ENCODE measurements at places on chromosomes 2 and 18. TPM values are rescaled to one million over a fixed set of nuclear protein-coding genes. Genes with fewer than 3 reads are reported as not detected.

- DNase-seq, result no peak
Measured at GRCh38 chr2:240269380-240269779, 128.9 kb upstream of the OTOS start.

- no peak for DNase-seq
Measured at GRCh38 chr2:25548601-25549000, 124.8 kb downstream of the DTNB start.

DNA sequence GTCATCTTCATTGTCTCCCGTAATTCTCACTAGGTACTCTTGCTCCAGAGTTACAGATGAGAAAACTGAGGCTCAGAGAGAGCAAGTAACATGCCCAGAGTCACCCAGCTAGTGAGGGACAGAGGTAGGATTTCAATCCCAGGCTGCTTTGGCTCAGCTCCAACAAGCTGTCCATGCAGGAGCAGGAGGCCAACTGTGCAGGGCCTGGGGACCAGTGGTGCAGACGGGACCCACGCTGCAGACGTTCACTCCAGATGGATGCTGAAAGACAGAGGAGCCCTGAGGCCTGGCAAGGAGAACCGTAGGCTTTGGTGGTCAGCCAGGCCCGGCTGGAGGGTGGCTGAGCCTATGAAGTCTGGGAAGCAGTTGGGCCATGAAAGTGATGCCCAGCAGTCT, 102.6 kb downstream of the MCFD2 start:
- DNase-seq, result no peak

- no peak for DNase-seq
Measured at GRCh38 chr2:63444565-63445288, 143.6 kb downstream of the WDPCP start.

DNA sequence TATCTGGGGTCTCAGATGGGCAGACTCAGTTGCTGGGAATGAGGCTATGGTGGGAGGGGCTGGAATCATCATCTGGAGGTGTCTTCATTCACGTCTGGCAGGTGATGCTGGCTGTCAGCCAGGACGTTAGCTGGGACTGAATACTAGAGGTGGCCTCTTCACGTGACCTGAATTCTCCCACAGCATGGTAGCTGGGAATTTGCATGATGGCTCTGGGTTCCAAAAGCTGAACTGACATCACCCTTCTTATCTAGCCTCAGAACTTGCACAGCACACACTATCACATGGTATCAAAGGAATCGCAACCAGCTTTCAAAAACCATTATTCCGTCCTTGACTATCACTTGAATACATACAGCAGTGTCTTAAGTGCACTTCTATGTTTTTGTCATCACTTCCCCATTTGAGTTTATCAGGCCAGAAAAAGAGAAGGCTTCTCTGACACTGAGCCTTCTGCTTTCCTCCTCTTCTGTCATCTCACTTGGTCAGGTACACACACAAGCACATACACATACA, 53.0 kb upstream of the LRP2 start:
- DNase-seq, result no peak

- no peak for DNase-seq
Measured at GRCh38 chr2:100868083-100868482, 48.1 kb downstream of the NPAS2 start.

GRCh38 chr2:117933884-117934354, 80.0 kb downstream of the CCDC93 start:
- DNase-seq, result no peak

DNA sequence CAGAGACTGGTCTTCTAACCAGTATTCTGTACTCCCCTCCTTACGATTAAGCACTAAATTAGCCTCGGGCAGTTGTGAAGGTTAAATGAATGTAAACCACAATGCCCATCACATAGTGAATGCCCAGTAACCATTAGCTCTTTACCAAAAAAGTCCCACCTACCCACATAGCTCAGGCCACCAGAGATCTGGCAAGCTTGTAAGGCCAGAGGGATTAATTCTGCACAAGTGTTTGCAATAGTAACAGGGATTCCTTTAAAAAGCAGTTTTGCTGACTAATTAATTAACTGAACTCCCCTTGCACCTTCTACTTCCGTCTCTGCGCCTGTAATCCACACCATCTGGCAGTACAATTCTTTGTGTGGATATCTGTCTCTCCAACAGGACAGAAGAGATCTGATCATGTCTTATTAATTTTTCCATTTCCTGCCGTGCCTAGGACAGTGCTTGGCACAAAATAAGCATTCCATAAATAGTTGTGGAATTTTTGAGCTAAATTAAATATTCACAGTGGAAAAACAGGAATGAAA, 36.2 kb upstream of the IGFBP2 start:
- no peak for DNase-seq

DNA sequence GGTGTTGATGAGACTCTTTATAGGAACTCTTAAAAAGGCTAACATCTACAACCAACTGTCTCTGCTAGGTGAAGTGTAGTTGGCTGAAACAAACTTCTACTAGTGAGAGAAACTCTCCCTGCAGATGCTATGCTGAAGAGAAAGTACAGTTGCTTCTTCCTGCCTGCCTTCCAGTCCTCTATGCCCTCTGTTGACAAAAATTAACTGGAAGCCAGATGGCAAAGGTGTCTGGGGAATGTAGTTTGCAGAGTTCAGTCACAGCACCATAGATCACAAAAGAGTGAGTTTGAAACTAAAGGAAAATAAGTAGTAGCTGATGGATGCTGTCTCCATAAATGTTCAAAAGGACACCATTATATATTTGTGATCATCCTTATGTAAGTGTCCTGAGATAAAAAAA, 958.8 kb upstream of the NRXN1 start:
- DNase-seq, result no peak

- no peak for DNase-seq
Measured at GRCh38 chr2:65434592-65435241, 2.3 kb upstream of the SPRED2 start.

DNA sequence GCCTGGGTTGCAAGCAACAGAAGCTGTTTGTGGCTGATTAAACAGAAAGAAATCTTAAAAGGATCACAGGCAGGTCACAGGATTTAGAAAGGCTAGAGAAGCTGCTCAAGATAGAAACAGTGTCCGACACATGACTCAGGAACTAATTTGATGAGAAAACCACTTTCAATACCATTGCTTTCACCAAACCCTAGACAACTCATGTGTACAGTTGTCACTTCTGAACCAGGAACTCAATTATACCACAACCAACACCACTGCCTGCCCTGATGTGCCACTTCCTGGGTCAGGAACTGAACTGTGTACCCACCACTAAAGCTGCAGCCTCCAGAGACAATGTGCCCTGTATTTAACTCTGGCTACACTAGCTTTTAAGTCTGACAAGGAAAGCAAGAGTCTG, 56.0 kb downstream of the TMEM247 start:
- no peak for DNase-seq

- no peak for DNase-seq
Measured at GRCh38 chr2:77169426-77169825, 352.8 kb downstream of the LRRTM4 start.

DNA sequence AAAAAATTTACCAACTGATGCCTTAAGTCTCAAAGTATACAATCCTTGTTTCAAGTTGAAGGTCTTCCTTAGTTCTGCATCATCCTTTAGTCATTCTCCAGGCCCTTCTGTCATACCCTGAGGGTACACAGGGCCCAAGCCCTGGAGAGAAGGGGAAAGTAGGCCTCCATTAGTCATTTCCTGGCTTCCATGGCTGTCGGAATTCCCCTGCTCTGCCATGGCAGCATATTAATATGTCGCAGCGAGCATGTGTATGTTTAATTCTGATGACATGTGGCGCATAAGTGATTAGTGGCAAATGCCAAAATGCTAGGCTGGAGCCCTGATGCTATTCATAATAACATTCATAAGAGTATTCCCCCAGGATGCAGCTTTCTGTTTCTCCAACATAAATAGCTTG, 22.1 kb downstream of the GPR39 start:
- DNase-seq, result no peak

DNA sequence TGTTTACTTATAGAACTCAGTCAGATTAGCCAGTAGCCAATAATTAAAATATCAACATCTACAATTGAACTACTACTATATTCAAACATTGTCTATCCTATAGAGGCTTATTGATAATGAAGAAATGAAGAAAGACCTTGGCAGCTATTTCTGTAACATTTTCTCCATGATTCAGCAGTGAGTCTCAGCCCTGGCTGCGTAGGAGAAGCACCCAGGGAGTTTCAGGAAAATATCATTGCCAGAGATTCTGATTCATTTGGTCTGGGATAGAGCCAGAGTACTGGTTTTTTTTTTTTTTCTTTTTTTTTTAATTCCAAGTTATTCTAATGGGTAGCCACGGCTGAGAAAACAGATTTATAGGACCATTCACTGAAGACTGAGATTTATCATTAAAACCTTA, 404.8 kb downstream of the TXNL1 start:
- no peak for DNase-seq

DNA sequence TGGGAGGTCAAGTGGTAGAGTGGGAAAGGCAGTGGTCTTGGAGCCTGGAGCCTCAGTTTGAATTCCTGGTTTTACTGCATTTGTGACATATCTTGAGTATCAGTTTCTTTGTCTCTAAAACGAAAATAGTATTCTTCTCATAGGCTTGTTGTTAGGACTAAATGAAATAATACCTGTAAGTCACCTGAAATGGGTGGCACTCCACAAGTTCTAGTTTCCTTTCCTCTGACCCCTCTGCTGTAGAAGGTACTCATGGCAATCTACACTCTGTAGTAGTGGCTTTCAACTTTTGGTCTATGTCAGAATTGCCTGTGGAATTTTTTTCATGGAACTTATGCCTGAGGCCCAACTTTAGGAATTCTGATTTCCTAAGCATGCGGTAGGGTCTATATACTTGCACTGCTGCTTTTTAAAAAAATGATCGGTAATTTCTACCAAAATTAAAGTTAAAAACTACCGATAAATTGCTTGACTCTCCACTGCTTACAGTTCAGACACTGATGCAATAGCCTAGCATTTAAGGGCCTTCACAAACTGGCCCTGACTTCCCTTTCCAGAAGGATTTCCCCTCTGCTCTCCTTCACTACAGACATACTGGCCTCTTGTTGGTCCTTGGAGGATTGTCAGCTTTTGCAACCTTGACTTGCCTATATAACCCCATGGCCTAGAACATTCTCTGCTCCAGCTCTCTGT, 47.2 kb downstream of the PLEK start:
- no peak for DNase-seq

- DNase-seq, result no peak
Measured at GRCh38 chr2:131056204-131056931, 36.9 kb downstream of the FAM168B start.

DNA sequence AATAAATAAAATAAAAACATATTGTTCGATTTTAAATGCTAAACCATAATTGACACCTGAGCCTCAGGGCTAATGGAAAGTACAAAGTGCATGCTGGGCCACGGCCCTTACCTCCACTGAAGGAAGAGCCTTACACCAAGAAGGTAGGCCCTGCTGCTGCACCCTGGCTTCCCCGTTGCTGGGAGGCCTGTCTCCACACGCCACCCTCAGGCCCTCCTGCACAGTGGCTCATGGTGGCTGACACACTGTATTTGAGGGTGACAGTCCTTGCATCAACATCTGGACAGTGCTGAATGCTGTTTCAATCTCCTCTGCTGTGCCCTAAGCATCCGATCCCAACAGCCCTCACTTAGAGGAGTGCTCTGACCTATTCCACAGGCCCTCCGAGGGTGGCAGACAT, 39.3 kb upstream of the EDAR start:
- DNase-seq, result no peak

GRCh38 chr2:53437371-53437770, 330.2 kb upstream of the CHAC2 start:
- DNase-seq, result no peak

The SLC39A6 gene
- total RNA-seq, result 21.0 TPM

The KLHL14 gene
- total RNA-seq, result 0.48 TPM

The LINC00305 gene
- 2.6 TPM for total RNA-seq

The SCN7A gene
- total RNA-seq, result not detected

The MGAT4A gene
- total RNA-seq, result 60.4 TPM

All from glomerular endothelial cell (primary cell).